Neuronal stem cell (in vitro differentiated cells): ENCODE measurements at places on chromosomes 3 and 15.

GRCh38 chr15:85810075-85810474, 15.3 kb upstream of the KLHL25 start:
- H3K27ac ChIP-seq: no peak overlapping the region
- H3K36me3 ChIP-seq: no peaks in the 10 kb centered on the region
- no peaks in the 10 kb centered on the region for H3K27me3 ChIP-seq
- no peak overlapping the region for H3K4me3 ChIP-seq

DNA sequence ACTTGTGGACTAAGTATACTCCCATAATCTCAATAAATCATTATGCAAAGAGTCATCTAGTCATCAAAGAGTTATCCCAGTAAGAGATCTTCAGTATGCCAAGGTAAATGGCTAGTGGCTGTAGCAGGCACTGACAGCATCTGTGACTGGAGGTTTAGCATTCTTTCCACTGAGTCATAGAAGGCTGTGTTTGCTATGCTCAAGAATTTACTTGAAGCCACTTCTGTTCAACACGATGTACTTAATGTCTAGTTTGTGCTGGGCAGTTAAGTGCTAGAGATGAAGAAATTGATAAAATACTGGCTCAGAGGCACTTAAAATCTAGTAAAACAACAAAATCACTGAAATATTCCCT, 13.0 kb downstream of the ZBED2 start:
- H3K27ac ChIP-seq: no peak overlapping the region
- no peaks in the 10 kb centered on the region for H3K36me3 ChIP-seq
- no peak overlapping the region for H3K4me3 ChIP-seq
- H3K4me1 ChIP-seq: no peaks in the 10 kb centered on the region
- no peak for DNase-seq

DNA sequence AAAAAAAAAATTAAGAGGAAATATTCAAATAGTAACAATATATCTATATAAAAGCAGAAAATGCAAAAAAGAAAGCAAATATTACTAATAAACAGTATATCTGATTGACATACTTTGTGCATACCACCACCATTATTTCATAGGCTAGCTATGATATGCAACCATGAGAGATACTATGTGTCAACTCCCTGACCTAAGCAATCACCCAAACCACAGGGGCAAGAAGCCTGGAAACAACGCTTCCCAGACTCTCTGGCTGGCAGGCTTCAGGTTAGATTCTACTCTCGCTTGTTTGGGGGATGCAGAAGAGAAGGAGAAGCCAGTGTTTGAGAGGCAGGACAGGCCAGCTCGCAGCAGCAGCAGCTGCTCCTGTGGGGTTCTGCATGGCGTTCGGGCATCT, 169.3 kb upstream of the TPM1 start:
- no peak for DNase-seq
- H3K4me1 ChIP-seq: no peaks in the 10 kb centered on the region
- H3K27ac ChIP-seq: no peak overlapping the region
- H3K4me3 ChIP-seq: no peak overlapping the region
- H3K36me3 ChIP-seq: no peaks in the 10 kb centered on the region

- H3K27me3 ChIP-seq: no peaks in the 10 kb centered on the region
- H3K4me1 ChIP-seq: no peaks in the 10 kb centered on the region
- no peak overlapping the region for H3K27ac ChIP-seq
- peaks cover 22% of the 10 kb centered on the region for H3K36me3 ChIP-seq
- no peak overlapping the region for H3K4me3 ChIP-seq
- no peak for DNase-seq
Measured at GRCh38 chr3:45011756-45012508, 14.2 kb upstream of the CLEC3B start.

GRCh38 chr3:35849963-35850362, 210.6 kb downstream of the ARPP21 start:
- H3K27me3 ChIP-seq: no peaks in the 10 kb centered on the region
- H3K4me3 ChIP-seq: no peak overlapping the region

DNA sequence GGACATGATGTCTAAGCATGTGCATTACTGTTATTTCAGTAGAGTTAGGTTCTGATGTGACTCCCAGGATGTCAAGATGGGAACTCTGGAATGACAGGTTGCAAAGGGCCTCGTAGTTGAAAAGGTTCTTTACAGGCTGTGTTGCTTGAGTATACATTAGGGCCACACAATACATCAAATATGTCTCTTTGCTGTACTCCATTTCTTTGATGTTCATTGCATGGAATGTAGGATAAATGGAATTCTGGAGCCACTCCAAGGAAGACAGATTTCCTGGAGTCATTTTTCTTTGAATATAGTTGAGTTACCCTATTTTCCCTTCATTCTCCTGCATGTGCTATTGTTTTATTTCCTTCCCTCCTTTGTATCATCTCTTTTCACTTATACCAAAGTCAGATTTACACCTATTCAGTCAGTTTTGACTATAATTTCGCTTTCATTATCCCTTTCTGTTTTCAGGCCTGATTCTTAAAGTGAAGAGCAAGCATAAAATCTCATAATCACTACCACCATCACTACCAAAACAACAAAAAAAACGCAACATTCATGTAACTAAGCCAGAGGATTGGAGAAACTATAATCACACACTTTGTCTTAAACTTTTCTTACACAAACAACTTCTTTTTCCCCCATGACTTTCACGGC, 61.2 kb upstream of the PTX3 start:
- no peaks in the 10 kb centered on the region for H3K27me3 ChIP-seq
- no peak overlapping the region for H3K4me3 ChIP-seq
- peaks cover 21% of the 10 kb centered on the region for H3K4me1 ChIP-seq
- no peaks in the 10 kb centered on the region for H3K36me3 ChIP-seq

DNA sequence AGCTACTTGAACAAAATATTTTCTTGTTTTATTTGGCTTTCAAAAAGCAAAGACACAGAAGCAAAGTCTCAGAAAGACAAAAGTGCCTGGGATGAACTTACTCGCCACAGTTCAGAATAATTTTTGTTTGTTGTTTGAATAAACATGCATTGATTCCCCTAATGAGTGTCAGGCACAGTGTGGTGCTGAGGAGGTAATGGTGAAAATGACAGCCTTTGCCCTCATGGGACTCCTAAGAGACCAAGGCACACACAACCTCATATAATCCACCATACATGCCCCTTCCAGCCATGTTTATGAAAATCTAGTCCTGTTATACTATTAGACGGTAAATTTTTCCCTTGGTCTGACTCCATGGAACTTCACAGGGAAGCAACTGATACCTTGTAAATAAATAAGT, 2.5 kb downstream of the GOLIM4 start:
- H3K27me3 ChIP-seq: no peaks in the 10 kb centered on the region
- H3K4me1 ChIP-seq: peaks cover 9% of the 10 kb centered on the region
- H3K27ac ChIP-seq: no peak overlapping the region
- H3K4me3 ChIP-seq: peak overlapping the region; percentile 87
- no peak for DNase-seq

DNA sequence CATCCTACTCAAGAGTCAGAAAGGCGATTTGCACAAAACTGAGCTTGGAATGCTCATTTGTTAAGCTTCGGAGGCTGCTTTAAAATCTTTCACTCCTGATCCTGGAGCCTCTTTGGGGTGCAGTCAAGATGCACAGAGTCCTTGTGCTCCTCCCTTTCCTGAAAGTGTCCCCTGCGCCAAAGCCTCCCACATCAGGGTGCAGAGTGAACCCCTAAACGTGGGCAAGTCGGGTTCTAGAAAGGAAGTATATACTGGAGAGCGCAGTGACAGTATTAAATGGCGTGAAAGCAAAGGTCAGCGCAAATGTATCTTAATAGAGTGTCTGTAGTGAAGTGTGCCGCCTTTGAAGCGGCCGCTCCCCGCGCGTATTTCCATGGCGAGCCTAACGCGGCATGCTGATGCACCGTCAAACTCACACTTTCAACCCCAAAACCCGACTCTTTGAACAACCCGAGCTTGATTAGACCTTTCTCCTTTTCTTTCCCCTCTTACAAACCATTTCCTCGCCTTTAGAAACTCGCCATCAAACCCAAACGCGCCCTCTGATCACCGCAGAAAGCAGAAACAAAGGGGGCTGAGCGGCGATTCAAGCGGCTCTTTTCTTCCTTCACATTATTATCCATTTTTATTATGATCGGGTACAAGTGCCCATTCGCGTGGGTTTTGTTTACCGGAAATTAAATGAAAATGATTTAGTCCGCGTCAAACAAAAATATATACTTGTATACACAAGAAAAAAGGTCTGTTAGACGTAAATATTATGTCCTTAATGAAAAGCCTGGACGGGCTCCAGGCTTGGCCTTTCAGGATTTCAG, 18.3 kb downstream of the ZIC4 start:
- no peak for DNase-seq
- peak overlapping the region; percentile 23 for H3K4me3 ChIP-seq
- peaks cover 24% of the 10 kb centered on the region for H3K4me1 ChIP-seq
- H3K36me3 ChIP-seq: no peaks in the 10 kb centered on the region

DNA sequence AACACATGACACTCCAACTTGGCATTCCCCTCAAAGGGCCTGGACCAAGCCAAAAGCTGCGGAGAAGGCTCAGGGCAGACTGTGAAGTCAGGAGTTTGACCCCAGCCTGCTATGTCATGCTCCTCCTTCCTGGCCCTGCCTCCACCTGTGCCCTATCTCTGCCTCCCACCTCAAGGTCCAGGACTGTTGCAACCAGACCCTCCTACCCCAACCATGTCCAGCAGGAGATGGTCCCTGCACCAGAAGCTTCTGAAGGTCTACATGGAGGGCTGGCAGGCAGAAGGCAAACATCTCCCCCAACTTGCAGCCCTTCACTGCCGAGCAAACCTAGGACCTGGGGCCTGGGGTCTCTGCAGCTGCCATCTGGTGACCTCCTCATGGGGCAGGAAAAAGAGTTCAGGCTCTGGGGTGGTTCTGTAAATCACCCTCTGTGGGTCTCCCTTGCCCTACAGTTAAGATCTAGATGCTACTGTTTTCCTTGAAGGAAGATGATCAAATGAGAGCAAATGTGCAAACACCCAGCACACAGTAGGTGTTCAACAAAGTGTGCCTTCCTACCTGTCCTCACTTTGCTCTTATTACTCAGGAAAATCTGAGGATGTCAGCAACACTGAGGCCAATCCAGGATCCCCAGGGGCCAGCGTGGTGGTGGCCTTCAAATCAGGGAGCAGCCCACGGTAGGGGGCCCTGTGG, 11.5 kb upstream of the CSK start:
- peaks cover 3% of the 10 kb centered on the region for H3K27me3 ChIP-seq
- H3K36me3 ChIP-seq: no peaks in the 10 kb centered on the region
- no peak overlapping the region for H3K4me3 ChIP-seq
- no peak for DNase-seq
- H3K4me1 ChIP-seq: peaks cover 17% of the 10 kb centered on the region
- H3K27ac ChIP-seq: no peak overlapping the region

- no peaks in the 10 kb centered on the region for H3K36me3 ChIP-seq
- H3K4me1 ChIP-seq: no peaks in the 10 kb centered on the region
- H3K4me3 ChIP-seq: no peak overlapping the region
- DNase-seq: no peak
- no peaks in the 10 kb centered on the region for H3K27me3 ChIP-seq
Measured at GRCh38 chr3:51921081-51921578, 18.0 kb upstream of the IQCF1 start.

DNA sequence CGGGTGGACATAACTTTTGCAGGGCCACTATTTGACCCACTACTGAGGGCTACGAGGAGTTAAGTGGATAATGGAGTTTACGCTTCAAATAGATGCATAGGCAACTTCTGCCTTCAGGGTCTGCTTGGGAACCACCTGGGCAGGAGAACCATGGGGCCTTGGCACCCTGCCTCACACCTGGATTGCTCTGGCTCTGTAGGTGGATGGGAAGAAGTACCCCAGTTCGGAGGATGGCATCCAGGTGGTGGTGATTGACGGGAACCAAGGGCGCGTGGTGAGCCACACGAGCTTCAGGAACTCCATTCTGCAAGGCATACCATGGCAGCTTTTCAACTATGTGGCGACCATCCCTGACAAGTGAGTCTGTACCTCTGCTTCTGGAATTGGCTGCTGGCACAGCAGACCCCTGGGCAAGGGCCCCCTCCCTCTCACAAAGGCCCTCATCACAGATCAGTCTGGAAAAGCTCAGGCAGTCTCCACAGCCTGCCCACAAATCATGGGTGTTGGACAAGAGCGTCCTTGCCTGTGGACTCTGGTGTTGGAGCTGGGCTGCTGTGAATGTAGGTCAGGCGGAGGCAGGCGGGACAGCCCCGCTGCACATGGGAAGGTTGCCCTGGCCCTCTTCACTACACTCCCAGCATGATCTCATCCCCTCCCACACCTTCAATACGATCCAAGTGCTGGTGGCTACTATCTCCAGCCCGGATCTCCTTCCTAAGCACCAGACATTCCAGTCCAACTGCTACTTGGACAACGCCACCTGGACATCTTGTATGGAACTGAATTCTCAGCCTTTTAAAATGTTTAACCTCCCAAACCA, 46.7 kb downstream of the MESD start:
- no peak for DNase-seq
- no peak overlapping the region for H3K27ac ChIP-seq
- H3K4me1 ChIP-seq: no peaks in the 10 kb centered on the region

DNA sequence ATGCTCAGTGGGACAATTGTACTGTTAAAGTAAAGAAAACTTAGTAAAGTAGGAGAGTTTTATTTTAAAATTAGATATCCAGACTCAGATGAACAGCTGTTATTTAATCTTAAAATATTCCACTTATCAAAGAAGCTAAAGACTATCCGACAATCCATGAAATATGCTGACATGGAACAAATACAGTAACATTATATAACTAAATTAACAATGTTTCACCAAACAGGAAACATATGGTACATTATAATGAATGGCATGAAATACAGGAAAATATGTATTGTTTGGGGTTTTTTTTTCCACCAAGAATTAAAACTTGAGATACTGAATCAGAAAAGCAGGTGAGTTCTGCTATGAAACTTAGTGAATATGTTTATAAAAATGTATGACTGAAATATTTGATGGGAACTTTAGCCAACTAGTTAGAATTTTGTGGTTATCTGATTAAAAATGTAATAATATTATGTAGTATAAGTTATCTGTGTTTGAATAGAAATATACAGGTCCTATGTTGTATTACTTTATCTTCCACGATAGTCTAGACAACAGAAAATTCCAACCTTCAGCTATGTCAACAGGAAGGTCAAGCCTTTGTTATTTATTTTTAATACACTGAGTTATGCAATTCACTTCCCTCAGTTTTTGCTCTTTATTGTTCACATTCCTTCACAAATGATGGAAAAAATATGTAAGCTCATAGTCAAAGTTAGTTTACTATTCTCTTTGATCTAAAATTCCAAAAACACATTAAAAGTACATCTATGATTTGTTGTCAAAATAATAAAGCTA, 72.7 kb downstream of the UACA start:
- peaks cover 2% of the 10 kb centered on the region for H3K4me1 ChIP-seq
- DNase-seq: no peak
- H3K27me3 ChIP-seq: no peaks in the 10 kb centered on the region
- H3K27ac ChIP-seq: no peak overlapping the region
- H3K4me3 ChIP-seq: no peak overlapping the region
